Adrenal gland (tissue), 19 donors: ENCODE measurements at places on chromosomes 6 and 20. TPM values are rescaled to one million over a fixed set of nuclear protein-coding genes. Genes with fewer than 3 reads are reported as not detected.

DNA sequence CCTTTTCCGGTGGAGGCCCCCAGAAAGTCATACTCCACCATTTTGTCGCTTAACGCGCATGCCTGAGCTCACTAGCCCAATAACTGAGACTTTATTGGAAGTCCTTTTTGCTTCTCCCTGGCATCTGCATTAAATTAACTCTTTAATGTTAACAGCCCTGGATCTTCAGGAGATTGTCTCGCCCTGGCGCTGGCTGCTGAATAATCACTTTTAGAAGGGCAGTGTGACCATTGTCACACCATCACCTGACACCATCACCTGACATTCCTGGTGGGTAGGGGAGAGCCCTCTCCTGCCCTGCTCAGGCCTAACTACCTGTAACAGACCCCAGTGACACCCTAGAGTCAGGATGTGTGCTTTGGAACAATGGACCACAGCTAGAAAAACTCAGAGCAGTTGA is 115.5 kb upstream of the SNX9 start:
- no peaks in the 10 kb centered on the region for H3K36me3 ChIP-seq
- no peak for DNase-seq
- peaks cover 5% of the 10 kb centered on the region for H3K4me1 ChIP-seq
- H3K4me3 ChIP-seq = no peak overlapping the region

DNA sequence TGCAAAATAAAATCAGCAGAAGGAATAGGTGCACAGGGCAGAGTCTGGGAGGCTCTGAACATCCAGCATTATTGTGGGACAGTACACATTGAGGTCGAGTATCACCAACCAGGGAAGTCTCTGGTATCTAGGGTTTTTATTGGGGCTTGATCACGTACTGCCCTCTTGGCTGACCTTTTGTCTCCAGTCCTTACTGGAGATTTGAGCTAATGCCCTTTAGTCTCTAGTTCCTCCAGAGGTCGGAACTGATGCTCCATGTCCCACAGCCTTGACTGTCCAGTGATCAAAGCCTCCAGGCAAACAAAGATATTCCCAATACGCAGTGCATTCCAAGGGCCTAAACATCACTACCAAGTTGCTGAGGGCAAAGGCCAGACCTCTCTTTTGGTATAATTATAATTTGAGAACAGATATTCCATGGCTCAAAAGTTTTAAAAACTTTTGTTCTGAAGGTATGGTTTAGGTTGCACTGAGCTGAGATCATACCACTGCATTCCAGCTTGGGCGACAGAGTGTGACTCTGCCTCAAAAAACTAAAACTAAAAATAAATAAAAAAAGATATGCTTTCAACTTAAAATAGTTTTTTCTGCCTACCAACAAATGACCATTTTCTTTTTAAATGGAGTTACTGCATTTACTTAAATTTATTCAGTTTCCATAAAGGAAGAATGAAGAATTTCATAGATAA is 56.9 kb upstream of the DYNLRB1 start:
- no peak overlapping the region for H3K4me3 ChIP-seq
- no peaks in the 10 kb centered on the region for H3K4me1 ChIP-seq
- DNase-seq = no peak
- H3K27me3 ChIP-seq = no peaks in the 10 kb centered on the region

DNA sequence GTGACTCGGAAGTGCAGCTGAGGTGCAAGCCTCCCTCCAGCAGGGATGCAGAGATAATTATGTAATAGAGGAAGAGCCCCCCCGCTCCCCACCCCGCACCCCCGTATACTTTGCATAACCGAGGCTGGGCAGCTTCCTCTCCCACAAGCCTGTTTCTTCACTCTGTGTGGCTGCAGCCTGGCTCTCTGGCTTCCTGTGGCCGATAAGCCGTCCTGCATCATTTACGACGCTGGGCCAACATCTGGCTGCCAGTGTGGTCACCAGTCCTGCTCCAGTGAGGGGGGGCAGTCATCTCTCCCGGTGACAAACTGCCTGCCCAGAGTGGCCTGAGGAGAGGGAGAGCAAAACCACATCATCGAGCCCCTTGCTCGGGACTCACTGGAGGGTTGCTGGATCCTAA is 59.2 kb downstream of the RBM38 start:
- peak; percentile 44 for DNase-seq
- H3K4me3 ChIP-seq = no peak overlapping the region
- H3K4me1 ChIP-seq = no peaks in the 10 kb centered on the region
- no peaks in the 10 kb centered on the region for H3K36me3 ChIP-seq
- no peak overlapping the region for H3K27ac ChIP-seq

GRCh38 chr6:14516956-14517355 is 399.4 kb downstream of the CD83 start:
- no peaks in the 10 kb centered on the region for H3K36me3 ChIP-seq
- H3K4me3 ChIP-seq = no peak overlapping the region
- DNase-seq = no peak
- H3K4me1 ChIP-seq = no peaks in the 10 kb centered on the region
- H3K27ac ChIP-seq = no peak overlapping the region

DNA sequence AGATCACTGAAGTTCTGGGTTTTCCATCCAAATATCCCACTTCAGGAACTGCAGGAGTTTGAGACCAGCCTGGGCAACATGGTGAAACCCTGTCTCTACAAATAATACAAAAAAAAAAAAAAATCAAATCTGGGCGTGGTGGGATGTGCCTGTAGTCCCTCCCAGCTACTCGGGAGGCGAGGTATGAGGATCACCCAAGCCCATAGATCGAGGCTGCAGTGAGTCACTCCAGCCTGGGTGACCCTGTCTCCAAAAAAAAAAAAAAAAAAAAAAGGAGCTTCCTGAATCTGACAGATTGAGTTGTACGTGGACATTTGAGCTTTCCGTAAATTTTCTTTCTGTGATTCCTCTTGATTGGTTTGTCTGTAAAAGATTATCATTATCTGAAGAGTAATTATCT is 55.6 kb downstream of the TULP4 start:
- DNase-seq = no peak
- H3K36me3 ChIP-seq = no peaks in the 10 kb centered on the region
- no peaks in the 10 kb centered on the region for H3K4me1 ChIP-seq

DNA sequence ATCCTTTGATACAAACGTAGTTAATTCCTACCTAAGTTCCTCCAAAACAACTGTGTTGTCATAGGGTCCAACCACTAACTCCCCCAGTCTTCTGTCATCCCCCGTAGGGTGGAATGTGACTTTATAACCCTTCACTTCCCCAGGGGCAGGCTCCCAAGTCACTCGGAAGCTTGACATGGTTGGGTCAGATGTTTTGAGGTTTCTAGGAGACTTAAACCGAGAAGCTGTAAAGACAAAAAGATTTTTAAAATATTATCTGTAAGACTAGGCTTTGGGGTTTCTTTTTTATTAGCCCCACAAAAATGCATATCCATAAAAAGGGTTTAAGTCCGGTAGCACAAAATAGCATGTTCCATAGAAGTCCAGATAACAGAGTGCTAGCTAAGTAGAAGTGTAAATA is 50.2 kb downstream of the COL12A1 start:
- H3K4me3 ChIP-seq = no peak overlapping the region
- H3K4me1 ChIP-seq = no peaks in the 10 kb centered on the region
- DNase-seq = no peak
- H3K36me3 ChIP-seq = no peaks in the 10 kb centered on the region

DNA sequence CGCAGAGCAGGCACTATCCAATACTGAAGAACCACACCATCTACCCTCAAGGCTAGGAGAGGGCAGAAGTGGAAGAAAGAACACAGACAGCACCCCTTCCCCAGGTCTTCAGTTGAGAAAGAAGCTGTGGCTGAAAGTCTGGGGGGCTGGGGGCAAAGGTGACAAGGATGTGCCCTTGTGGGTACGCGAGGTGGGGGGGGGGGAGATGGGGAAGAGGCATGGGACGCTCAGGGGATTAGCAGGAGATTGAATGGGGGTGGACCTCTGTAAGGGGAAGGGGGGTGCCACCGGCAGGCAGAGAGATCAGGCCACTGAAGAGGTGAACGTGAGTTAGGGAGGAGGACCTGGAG is 1.1 kb downstream of the B4GALT5 start:
- H3K4me1 ChIP-seq = peaks cover 40% of the 10 kb centered on the region
- peak overlapping the region; percentile 97 for H3K27ac ChIP-seq
- H3K27me3 ChIP-seq = no peaks in the 10 kb centered on the region
- H3K4me3 ChIP-seq = peak overlapping the region; percentile 72
- no peak for DNase-seq

- no peaks in the 10 kb centered on the region for H3K36me3 ChIP-seq
- DNase-seq = no peak
- no peak overlapping the region for H3K4me3 ChIP-seq
- no peak overlapping the region for H3K27ac ChIP-seq
- peaks cover 5% of the 10 kb centered on the region for H3K4me1 ChIP-seq
Observed at GRCh38 chr20:53871541-53871940, 198.9 kb downstream of the BCAS1 start.

- H3K27ac ChIP-seq = peak overlapping the region; percentile 54
- no peaks in the 10 kb centered on the region for H3K4me1 ChIP-seq
- H3K27me3 ChIP-seq = no peaks in the 10 kb centered on the region
- H3K36me3 ChIP-seq = no peaks in the 10 kb centered on the region
- H3K4me3 ChIP-seq = no peak overlapping the region
Observed at GRCh38 chr20:4160761-4161305, 145.5 kb upstream of the RNF24 start.

- no peak for DNase-seq
- no peaks in the 10 kb centered on the region for H3K4me1 ChIP-seq
- H3K36me3 ChIP-seq = no peaks in the 10 kb centered on the region
Observed at GRCh38 chr6:88712243-88712936, 251.0 kb downstream of the RNGTT start.

DNA sequence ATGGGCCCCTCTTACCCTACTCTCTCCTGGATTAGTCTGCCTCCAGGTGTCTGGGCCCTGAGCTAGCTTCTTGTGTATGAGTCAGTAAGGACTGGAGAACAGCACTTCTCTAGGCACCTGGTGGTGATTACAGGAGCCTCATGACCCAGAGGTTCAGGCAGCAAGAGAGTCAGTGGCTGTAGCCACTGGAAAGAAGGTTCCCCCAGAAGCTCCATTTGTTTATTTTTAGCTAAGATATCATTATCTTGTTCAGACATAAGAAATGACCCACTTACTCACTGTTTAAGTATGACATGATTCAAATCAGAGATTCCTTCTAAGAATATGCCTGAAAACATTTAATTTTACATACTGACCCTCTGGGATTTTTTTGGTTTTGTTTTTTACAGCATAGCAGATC is 23.6 kb upstream of the SLC4A11 start:
- H3K4me3 ChIP-seq = no peak overlapping the region
- no peak for DNase-seq
- peaks cover 58% of the 10 kb centered on the region for H3K36me3 ChIP-seq
- H3K27me3 ChIP-seq = no peaks in the 10 kb centered on the region
- H3K27ac ChIP-seq = no peak overlapping the region

GRCh38 chr6:169469028-169469427 is 215.4 kb upstream of the THBS2 start:
- H3K4me3 ChIP-seq = no peak overlapping the region
- no peaks in the 10 kb centered on the region for H3K4me1 ChIP-seq
- DNase-seq = no peak
- H3K27me3 ChIP-seq = no peaks in the 10 kb centered on the region
- no peaks in the 10 kb centered on the region for H3K36me3 ChIP-seq

- H3K27me3 ChIP-seq = no peaks in the 10 kb centered on the region
- no peak overlapping the region for H3K27ac ChIP-seq
- peak; percentile 27 for DNase-seq
- no peaks in the 10 kb centered on the region for H3K36me3 ChIP-seq
Observed at GRCh38 chr6:146968041-146968760, 236.0 kb upstream of the STXBP5 start.

DNA sequence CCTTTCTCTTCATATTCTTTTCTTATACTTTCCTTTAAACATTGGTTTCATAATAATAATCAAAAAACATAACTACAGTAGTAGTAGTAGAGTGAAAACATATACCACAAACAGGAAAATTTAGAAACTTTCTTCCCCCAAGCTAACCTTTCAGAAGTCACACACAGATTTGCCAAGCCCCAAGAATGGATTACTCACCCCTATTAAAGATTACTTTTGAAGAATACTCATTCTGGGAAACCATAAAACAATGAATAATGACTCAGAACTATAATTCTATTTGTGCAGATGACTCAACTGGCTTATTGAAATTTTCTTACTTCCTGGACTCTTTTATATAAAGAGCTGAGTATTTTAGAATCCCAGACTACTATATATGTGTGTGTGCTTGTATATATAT is 119.4 kb upstream of the GJE1 start:
- no peaks in the 10 kb centered on the region for H3K27me3 ChIP-seq
- no peak overlapping the region for H3K4me3 ChIP-seq
- H3K27ac ChIP-seq = no peak overlapping the region
- H3K4me1 ChIP-seq = no peaks in the 10 kb centered on the region

- H3K36me3 ChIP-seq = no peaks in the 10 kb centered on the region
- peaks cover 4% of the 10 kb centered on the region for H3K27me3 ChIP-seq
- H3K4me3 ChIP-seq = no peak overlapping the region
- H3K27ac ChIP-seq = no peak overlapping the region
- H3K4me1 ChIP-seq = no peaks in the 10 kb centered on the region
Observed at GRCh38 chr6:87066449-87067333, 28.2 kb downstream of the CGA start.

GRCh38 chr6:72787391-72788031 is 165.6 kb downstream of the KCNQ5 start:
- DNase-seq = no peak
- no peak overlapping the region for H3K27ac ChIP-seq
- no peaks in the 10 kb centered on the region for H3K27me3 ChIP-seq
- H3K4me3 ChIP-seq = no peak overlapping the region
- H3K4me1 ChIP-seq = no peaks in the 10 kb centered on the region

GRCh38 chr6:45900808-45901752 is 114.6 kb downstream of the CLIC5 start:
- no peak for DNase-seq
- H3K36me3 ChIP-seq = no peaks in the 10 kb centered on the region
- H3K27me3 ChIP-seq = no peaks in the 10 kb centered on the region
- H3K27ac ChIP-seq = no peak overlapping the region

- peaks cover 8% of the 10 kb centered on the region for H3K4me1 ChIP-seq
- H3K27ac ChIP-seq = no peak overlapping the region
- no peaks in the 10 kb centered on the region for H3K36me3 ChIP-seq
- no peak for DNase-seq
- H3K4me3 ChIP-seq = no peak overlapping the region
Observed at GRCh38 chr6:57087916-57088315, 2.1 kb upstream of the ZNF451 start.

- no peaks in the 10 kb centered on the region for H3K27me3 ChIP-seq
- DNase-seq = no peak
Observed at GRCh38 chr6:338815-339262, 46.6 kb downstream of the DUSP22 start.

- H3K27me3 ChIP-seq = no peaks in the 10 kb centered on the region
- no peak for DNase-seq
- no peak overlapping the region for H3K27ac ChIP-seq
- no peaks in the 10 kb centered on the region for H3K36me3 ChIP-seq
- H3K4me1 ChIP-seq = peaks cover 18% of the 10 kb centered on the region
- H3K4me3 ChIP-seq = no peak overlapping the region
Observed at GRCh38 chr6:111761783-111762312, 111.4 kb downstream of the FYN start.

- H3K4me3 ChIP-seq = no peak overlapping the region
- H3K27me3 ChIP-seq = no peaks in the 10 kb centered on the region
- no peak for DNase-seq
Observed at GRCh38 chr20:41057999-41058673, 29.5 kb downstream of the TOP1 start.

- no peaks in the 10 kb centered on the region for H3K27me3 ChIP-seq
- DNase-seq = no peak
Observed at GRCh38 chr6:96675597-96675996, 112.7 kb downstream of the FHL5 start.

PROKR2 gene
- total RNA-seq = not detected

BPIFB1 gene
- total RNA-seq = not detected

BAG2 gene
- total RNA-seq = 8.7 TPM

SPATA2 gene
- total RNA-seq = 6.3 TPM

TPX2 gene
- total RNA-seq = 2.6 TPM

SCRT2 gene
- total RNA-seq = not detected

WFDC10B gene
- total RNA-seq = not detected

USP49 gene
- total RNA-seq = 4.2 TPM

ISM1 gene
- 1.4 TPM for total RNA-seq

SLC2A4RG gene
- 28.4 TPM for total RNA-seq

MMP24 gene
- total RNA-seq = 0.09 TPM

APOBEC2 gene
- not detected for total RNA-seq
